ENCODE measurements at places on chromosomes 4 and X.

DNA sequence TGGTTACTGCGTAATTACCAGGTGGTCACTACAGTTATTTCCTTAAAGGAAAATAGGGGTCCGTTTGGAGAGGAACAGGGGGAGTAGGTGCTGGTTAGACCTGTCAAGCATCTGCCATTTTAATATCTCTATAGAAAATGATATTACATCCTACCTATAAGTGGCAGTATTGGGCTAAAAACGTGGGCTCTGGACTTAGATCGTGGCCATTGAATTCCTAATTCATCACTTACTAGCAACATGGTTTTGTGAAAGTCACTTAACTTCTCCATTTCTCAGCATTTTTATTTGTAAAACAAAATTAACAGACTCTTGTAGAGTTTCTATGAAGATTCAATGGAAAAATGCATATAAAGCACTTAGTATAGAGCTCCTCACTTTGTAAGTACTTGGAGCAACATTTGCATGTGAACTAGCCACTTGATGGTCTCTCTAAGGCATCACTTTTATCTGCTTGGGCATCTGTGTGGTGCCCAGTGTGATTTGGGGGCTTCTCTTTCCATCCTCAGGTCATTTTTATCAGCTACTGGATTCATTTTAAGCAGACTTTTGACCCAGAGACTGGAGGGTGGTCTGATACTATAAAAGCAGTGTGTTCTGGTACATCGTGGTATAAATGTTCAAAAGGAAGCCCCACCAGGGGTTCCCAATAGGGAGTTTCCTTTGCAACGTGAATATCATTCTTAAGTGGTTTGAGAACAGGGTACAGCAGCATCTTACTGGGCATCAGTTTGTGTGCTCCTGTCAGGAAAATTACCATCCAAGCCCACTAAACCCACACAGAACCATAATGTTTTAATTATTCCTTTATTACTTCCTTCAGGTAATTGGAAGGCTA is 42.7 kb upstream of the RASSF6 start:
- no peak overlapping the region for H3K4me3 ChIP-seq
- no peak overlapping the region for H3K27ac ChIP-seq
- H3K4me1 ChIP-seq: peaks cover 12% of the 10 kb centered on the region
- no peaks in the 10 kb centered on the region for H3K36me3 ChIP-seq

GRCh38 chrX:43589735-43590134 is 66.4 kb upstream of the MAOA start:
- no peaks in the 10 kb centered on the region for H3K27me3 ChIP-seq
- no peak overlapping the region for H3K27ac ChIP-seq
- H3K36me3 ChIP-seq: no peaks in the 10 kb centered on the region
- H3K4me3 ChIP-seq: no peak overlapping the region
- no peaks in the 10 kb centered on the region for H3K4me1 ChIP-seq

DNA sequence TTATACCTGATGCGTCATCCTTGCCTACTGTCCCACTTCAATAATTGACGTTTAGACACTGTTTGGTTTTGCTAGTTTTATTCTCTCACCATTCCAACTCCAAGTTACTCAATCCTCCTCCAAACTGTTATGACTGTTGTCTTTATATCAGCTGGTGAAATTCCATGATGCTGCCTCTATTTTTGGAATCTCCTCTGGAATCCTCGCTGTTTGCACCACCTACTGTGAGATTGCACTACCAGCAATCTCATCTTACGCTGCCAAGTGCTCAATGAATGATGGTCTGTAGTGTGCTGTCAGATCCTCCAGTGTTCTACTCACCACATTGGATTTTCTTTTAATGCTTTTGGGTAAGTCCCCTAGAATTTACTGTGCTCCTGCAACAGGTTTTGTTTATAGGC is 13.2 kb upstream of the PCDH18 start:
- no peak for DNase-seq
- H3K27me3 ChIP-seq: no peaks in the 10 kb centered on the region
- no peak overlapping the region for H3K27ac ChIP-seq

GRCh38 chrX:110414273-110414672 is 55.6 kb downstream of the RTL9 start:
- no peak for DNase-seq
- no peaks in the 10 kb centered on the region for H3K36me3 ChIP-seq
- H3K4me1 ChIP-seq: peaks cover 51% of the 10 kb centered on the region
- peak overlapping the region; percentile 54 for H3K27ac ChIP-seq
- H3K27me3 ChIP-seq: peaks cover 7% of the 10 kb centered on the region

DNA sequence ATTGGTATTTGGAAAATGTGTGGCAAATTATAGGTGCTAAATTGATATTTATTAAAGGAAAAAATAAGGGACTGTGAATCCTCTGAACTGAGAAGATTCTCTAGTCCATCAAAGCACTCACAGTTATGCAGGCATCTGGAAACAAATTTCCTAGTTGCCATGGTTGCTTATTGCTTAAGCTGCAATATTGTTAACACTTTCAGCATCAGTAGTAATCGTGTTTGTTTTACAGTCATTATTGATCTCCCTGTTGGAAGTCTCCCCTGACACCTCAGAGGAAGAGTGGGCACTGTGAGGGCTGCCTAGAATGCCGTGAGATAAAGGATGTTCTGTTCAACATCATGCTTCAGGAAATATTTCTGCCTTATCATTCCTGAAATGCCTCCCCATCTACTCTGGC is 2004.3 kb upstream of the ADGRL3 start:
- H3K4me3 ChIP-seq: no peak overlapping the region
- DNase-seq: no peak
- peaks cover 7% of the 10 kb centered on the region for H3K4me1 ChIP-seq
- H3K27me3 ChIP-seq: no peaks in the 10 kb centered on the region
- H3K36me3 ChIP-seq: no peaks in the 10 kb centered on the region

DNA sequence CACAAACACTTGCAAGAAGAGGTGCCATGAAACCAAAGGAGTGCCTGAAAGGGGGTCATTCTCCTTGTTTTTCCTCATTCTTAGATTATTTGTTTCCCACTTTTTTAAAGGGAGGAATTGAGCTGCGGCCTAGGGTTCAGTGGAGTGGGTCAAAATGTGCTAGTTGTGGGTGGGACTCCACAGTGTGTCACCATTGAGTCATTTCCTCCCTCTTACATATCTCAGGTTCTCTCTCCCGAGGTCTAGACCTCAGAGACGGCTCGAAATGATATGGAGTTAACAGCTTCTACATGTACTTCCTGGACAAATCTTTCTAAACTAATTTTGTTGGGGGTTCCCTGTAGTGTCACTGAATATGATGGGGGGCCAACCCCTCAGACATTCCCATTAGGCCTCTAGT is 328.4 kb upstream of the SPANXN1 start:
- no peaks in the 10 kb centered on the region for H3K36me3 ChIP-seq
- DNase-seq: no peak
- H3K4me1 ChIP-seq: no peaks in the 10 kb centered on the region
- no peaks in the 10 kb centered on the region for H3K27me3 ChIP-seq
